ENCODE measurements at places on chromosomes 5 and 9.

DNA sequence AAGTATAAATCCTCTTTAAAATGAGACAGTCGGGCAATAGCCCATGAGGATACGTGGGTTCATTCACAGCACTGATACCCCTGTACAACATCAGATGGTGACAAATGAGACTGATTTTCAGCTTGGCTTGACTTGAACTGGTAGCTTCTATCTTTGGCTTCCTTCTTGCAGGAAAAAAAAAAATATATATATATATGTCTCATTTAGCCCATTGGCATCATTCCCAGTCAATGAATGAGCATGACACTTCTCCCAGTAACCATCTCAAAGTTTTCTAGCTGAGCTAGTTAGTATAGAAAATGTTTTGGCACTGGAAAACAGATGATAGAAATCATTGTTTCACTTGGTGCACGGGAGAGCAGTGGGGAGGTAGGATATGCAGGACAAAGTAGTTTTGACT, 222.5 kb upstream of the TAS2R1 start:
- no peak for DNase-seq

DNA sequence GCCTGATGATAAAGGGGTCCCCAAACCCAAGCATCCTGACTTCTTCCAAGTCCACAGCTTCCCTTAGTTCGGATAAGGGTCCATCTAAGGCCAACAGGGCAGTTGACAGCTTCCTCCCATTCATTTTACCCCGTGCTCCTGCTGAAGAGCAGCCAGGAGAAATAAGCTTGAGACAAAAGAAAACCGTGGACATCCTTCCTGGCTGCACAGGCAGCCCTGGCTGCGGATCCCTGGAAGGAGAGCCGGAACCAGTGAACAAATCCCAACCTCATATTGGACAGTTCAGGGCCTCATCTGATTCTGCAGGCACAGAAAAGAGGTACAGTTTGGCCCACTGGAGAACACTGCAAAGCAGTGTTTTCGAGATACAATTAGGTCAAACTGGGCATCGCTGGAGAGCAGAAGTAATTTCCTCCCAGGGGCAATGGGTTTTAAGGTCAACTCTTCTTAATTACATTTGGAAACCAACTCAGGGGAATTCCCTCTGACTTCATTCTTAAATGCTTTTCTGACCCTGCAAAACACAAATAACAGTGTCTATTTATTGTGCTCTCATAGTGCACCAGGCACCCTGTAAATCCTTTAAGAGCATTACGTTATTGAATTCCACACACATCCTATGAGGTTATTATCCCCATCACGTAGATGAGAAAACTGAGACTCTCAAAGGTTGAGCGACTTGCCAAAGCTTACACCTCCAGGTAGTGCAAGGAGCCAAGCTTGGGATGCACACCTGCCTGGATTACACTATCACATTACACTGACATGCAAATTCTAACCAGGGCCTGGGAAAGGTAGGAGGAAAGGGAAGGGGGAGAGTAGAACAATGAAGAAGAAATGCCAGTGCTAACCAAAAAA, 21.2 kb downstream of the ADAM19 start:
- no peak for DNase-seq

GRCh38 chr5:14597080-14597479, 15.5 kb downstream of the OTULINL start:
- no peak for DNase-seq

DNA sequence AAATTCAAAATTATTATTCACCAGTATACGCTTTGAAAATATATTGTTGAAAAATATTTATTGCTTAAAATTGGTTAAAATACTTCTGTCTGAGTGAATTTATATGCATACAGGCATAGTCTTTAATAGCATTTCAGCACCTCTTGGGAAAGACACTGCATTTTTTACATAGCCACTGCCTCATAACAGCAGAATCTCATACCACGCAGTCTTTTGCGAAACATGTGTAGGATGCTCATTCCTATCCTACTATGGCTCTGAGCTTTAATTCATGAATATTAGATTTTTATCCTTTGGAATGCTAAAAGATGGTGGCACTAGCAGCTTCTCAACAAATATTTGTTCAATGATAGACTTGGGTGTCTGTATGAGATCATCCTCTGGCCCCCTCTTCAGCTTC, 94.0 kb upstream of the SH3GL2 start:
- no peak for DNase-seq

DNA sequence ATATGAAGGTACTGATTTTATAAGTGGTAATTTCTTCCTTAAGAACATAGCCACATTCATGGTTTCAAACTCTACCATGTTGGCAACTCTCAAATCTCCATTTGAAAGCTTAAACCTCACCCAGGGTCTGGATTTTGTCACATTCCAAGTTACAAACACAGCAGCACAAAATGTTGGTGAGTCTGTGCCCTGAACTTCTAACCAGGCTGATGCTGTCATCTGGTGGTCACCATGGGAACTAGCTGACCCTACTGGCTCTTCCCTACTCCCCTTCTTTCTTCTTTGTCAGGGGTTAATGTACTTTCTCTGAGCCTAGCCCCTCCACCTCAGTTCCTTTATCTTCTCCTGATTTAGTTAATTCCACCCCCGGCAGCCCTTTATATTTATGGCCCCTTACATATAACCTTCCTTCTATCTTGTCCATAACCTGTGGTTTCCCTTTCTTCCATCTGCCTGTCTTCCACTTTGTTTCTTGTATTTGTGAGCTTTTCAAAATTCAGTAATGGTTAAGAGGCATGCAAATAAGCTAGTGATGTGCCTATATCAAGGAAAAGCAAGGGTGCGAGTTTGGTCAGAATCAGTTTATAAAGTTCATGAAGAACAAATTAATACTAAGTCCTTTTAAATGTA, 35.9 kb downstream of the TGFBR1 start:
- peak; percentile 33 for DNase-seq

- no peak for DNase-seq
Observed at GRCh38 chr5:68562308-68562707, 346.8 kb downstream of the PIK3R1 start.

- DNase-seq: no peak
Observed at GRCh38 chr9:126902210-126902609, 12.4 kb upstream of the RALGPS1 start.

DNA sequence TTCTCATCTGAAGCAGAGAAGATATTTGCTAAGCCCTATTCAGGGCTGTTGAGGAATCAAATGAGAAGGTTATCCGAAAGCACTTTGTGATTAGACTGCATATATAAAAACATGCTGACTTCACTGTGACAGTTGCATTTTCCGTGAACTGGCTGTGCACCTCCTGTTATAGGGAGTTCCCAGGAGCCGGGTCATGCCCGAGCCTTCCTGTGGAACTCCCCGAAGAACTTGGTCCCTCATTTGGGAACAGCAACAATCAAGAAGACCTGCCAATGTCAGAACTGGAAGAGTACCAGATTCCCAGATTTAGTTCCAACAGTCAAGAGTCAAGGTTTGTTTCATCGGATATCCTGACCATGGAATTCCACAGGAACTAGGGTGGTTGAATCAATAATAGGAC, 130.4 kb upstream of the RAI14 start:
- DNase-seq: no peak

DNA sequence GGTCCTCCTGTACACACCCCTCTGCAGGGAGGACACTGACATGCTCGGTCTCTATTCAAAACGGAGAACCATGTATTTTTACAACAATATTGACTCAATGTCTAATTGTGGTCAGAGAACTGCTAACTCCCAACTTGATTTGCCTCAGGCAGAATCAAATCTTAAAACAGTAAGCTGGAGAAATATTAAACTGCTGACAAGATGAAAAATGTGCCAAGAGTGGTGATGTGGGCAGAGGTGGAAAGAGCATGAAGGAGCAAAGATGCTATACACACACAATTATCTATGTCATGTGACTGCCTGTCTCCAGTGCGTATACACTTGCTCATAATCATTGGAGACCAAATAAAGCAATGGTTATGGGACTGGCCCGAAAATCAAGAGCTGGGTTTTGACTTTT, 556.1 kb upstream of the ZNF608 start:
- peak; percentile 50 for DNase-seq

- DNase-seq: no peak
Observed at GRCh38 chr5:68542207-68542606, 326.7 kb downstream of the PIK3R1 start.

GRCh38 chr5:135441919-135442318, 5.2 kb downstream of the DCANP1 start:
- DNase-seq: no peak

- DNase-seq: no peak
Observed at GRCh38 chr5:145598184-145598583, 237.0 kb downstream of the PRELID2 start.

DNA sequence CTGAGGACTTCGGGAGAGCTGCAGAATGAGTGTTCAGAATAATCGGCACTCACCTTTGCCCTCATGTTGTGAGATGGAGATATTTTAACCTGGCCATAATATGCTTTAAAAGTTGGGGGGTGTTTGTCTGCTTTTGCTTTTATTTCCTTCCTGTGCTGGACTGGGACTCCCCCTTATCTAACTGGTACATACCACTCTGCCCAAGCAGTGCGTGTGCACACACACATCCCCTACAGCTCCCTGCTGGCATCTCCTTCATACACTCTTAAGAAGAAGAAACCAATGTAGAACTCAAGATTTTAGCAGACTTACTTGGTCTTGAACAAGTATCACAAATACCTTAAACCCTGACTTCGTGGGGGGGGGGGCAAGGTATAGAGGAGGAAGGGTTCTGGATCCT, 146.2 kb upstream of the DMRT1 start:
- DNase-seq: no peak

GRCh38 chr5:175471628-175472027, 6.7 kb upstream of the SFXN1 start:
- DNase-seq: no peak

GRCh38 chr5:73433982-73434342, 14.6 kb downstream of the FOXD1 start:
- no peak for DNase-seq

GRCh38 chr5:159804121-159804520, 112.2 kb upstream of the ADRA1B start:
- DNase-seq: no peak

DNA sequence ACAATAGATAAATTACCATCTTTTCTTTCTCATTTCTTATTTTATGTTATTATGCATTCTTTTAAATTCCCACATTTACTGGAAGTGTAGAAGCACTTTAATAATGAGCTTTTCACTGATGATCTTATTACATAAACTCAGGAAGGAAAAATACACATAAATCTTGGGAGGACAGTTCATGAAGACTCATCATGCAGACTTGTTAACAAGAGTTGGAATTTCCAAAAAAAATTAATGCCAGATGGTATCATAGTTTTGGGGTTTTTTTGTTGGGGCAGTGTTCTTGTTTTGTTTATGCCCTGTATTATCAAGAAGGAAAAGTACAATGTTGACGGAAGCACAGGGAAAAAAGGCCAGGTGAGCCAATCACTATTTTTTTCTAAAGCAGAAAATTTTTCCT, 35.1 kb downstream of the CEMIP2 start:
- no peak for DNase-seq

- DNase-seq: no peak
Observed at GRCh38 chr9:133323991-133324703, 11.8 kb downstream of the SURF6 start.

Measured in RCC 7860 (cell line).